ENCODE measurements at places on chromosomes 4 and X.

GRCh38 chr4:173094739-173095421, 73.7 kb upstream of the GALNT7 start:
- DNase-seq: no peak

DNA sequence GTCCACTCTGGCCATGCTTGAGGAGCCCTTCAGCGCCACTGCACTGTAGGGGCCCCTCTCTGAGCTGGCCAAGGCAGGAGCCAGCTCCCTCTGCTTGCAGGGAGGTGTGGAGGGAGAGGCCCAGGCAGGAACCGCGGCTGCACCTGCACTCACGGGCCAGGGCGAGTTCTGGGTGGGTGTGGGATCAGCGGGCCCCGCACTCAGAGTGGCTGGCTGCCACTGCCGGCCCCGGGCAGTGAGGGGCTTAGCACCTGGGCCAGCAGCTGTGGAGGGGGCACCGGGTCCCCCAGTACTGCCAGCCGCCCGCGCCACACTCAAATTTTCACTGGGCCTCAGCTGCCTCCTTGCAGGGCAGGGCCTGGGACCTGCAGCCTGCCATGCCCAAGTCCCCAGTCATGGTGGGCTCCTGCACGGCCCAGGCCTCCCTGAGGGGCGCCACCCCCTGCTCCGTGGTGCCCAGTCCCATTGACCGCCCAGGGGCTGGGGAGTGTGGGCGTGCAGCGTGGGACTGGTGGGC, 347.2 kb upstream of the SPOCK3 start:
- DNase-seq: no peak

GRCh38 chr4:182938205-182938645, 21.0 kb upstream of the DCTD start:
- DNase-seq: peak; percentile 77

- no peak for DNase-seq
Observed at GRCh38 chrX:109089359-109089758, 353.0 kb upstream of the IRS4 start.

- no peak for DNase-seq
Observed at GRCh38 chrX:137426695-137427425, 139.1 kb upstream of the ZIC3 start.
